Pancreas (tissue), 10 donors: ENCODE measurements at places on chromosomes 1 and 21.
A peak's percentile ranks its signal among the peaks of the same experiment; 100 is the strongest.

GRCh38 chr1:109509176-109510134 lies at the start of gene AMIGO1:
Gene AMIGO1 (minus strand): TSS chr1:109509727. CDS start chr1:109508912, 815 bp downstream.
- H3K36me3 ChIP-seq = no peaks in the 10 kb centered on the region
- H3K4me3 ChIP-seq = peak within 1 kb of the TSS; percentile 81
- no peaks in the 10 kb centered on the region for H3K27me3 ChIP-seq
- peak within 1 kb of the TSS; percentile 17 for H3K27ac ChIP-seq
- no peaks in the 10 kb centered on the region for H3K4me1 ChIP-seq

DNA sequence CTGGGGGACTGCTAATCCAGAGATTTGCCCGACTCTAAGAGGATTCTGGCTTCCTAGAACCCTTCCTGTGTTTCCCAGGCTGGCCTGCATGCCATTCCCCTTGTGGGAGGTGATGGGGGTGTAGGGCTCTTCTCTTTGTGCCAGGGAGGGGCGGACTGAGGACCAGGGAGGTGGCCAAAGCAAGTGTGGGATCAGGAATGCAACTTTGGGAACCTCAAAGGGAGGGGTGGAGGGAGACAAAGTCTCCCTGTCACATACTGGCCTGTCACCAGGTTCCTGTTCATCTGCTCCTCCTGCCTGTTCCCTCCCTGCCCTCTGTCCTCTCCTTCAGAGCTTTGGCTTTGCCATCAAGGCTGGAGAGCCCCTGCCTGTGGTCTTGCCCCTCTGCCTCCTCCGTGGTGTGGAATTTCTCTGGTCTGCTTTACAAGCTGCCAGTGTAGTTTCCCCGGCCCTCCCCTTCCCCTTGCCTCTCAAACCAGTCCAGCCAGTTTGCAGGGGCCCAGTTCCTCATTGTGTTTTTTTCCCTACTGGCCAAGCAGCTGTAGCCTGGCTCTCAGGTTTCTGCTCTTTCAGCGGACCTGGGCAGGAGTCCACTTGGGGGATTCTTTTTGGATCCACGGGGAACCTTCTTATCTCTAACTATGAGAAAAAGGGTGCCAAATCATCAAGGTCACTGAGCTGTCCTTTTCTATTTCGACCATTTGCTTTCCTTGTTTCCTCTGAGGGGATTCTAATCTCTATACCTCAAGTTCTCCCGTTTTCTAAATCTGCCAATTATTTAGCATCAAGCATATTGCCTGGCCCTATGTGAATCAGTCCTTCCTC lies 1.8 kb downstream of the CGN start:
- peak; percentile 90 for DNase-seq
- peaks cover 28% of the 10 kb centered on the region for H3K4me1 ChIP-seq
- peak overlapping the region; percentile 79 for H3K4me3 ChIP-seq

GRCh38 chr1:111598544-111598943 lies 21.0 kb upstream of the RAP1A start:
- DNase-seq = no peak
- H3K4me3 ChIP-seq = no peak overlapping the region
- no peak overlapping the region for H3K27ac ChIP-seq

DNA sequence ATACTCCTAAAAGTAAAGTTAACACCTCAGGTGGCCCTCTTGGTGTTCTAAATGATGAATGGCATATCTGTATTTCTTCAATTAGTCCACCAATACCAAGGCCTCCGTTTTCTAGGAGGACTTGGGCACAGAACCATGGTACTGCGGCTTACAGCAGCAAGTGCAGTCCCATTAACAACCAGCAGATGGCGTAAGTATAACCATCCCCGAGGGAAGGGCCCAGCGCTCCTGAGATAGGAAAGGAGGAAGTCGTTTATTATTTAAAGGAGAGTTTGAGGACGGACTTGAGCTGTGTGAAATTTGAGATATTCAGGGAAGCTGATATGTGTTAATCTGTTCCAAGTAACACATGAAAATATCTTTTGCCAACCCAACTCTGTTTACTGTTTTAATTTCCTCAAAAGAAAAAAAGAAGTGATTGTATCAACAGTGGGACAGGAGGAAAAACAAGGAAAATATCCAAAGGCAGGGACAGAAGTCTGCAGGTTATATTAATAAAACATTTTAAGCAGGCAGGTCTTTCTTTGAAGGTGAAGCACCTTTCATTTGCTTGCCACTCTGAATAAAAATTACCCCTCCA lies 37.7 kb upstream of the KCNJ15 start:
- no peaks in the 10 kb centered on the region for H3K36me3 ChIP-seq
- peaks cover 4% of the 10 kb centered on the region for H3K4me1 ChIP-seq
- peak; percentile 77 for DNase-seq
- no peak overlapping the region for H3K4me3 ChIP-seq

GRCh38 chr1:210448297-210448892 lies 119.7 kb downstream of the HHAT start:
- H3K4me1 ChIP-seq = no peaks in the 10 kb centered on the region
- H3K36me3 ChIP-seq = no peaks in the 10 kb centered on the region
- no peak overlapping the region for H3K4me3 ChIP-seq
- no peak for DNase-seq
- no peaks in the 10 kb centered on the region for H3K27me3 ChIP-seq
- H3K27ac ChIP-seq = no peak overlapping the region

GRCh38 chr21:36863260-36863659 lies 103.2 kb downstream of the HLCS start:
- H3K36me3 ChIP-seq = no peaks in the 10 kb centered on the region
- no peak overlapping the region for H3K27ac ChIP-seq
- no peaks in the 10 kb centered on the region for H3K27me3 ChIP-seq
- no peak overlapping the region for H3K4me3 ChIP-seq
- peaks cover 21% of the 10 kb centered on the region for H3K4me1 ChIP-seq

DNA sequence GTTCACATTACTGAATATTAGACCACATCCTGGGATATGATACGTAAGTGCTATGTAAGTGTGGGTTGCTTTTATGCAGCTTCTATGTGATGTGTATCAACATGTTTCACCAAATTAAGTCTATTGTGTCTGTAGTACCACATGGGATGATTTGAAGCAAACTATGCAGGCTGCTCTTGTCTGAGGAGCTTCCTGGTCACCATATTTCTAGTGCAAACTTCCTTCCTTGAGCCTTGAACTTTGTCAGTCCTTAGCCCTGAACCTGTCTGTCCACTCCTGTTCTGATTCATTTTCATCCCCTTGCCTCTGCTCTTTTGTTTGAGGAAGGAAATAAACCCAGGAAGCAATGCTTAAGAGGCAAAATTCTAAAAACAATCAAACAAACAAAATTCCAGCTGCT lies 117.5 kb upstream of the VANGL1 start:
- H3K27ac ChIP-seq = no peak overlapping the region
- no peaks in the 10 kb centered on the region for H3K4me1 ChIP-seq
- no peak for DNase-seq
- H3K36me3 ChIP-seq = no peaks in the 10 kb centered on the region
- no peaks in the 10 kb centered on the region for H3K27me3 ChIP-seq

- H3K36me3 ChIP-seq = no peaks in the 10 kb centered on the region
- H3K27me3 ChIP-seq = no peaks in the 10 kb centered on the region
- DNase-seq = no peak
- no peak overlapping the region for H3K27ac ChIP-seq
Measured at GRCh38 chr1:210239349-210240111, 6.9 kb downstream of the SERTAD4 start.

DNA sequence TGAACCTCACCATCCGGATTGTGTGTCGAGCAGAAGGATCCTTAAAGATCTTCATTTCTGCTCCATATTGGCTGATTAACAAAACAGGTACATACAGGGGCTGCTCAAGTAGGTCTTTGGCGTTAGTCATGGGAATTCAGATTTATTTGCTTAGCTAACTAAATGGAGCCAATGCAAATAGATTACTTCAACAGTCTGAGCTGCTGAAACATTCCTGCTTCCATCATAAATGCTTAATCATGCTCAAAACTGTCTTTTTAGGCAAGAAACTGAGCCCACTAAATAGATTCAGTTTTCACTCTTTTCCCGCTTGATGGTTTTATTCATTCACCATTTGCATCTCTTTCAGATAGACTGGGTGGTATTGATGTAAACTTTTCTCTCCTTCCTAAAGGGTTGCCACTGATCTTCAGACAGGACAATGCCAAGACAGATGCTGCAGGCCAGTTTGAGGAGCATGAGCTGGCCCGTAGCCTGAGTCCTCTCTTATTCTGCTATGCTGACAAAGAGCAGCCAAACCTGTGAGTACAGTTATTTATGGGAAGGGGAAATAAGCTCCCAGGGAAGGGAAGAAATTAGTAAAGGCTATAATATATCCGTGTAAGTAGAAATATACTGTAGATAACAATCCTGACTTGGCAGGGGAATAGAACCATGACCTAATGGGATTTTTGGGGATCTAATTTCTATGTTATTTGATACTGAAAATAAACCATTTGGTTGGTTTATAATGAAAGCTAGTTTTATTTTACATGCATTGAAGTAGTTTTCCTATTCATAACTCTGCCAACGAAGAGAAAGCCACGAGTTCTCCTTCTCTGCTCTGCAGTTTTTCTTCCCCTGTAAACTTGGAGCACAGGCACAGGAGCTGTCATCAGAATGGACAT lies 126.4 kb downstream of the VPS13D start:
- peaks cover 21% of the 10 kb centered on the region for H3K4me1 ChIP-seq
- no peak for DNase-seq
- H3K4me3 ChIP-seq = no peak overlapping the region
- H3K27me3 ChIP-seq = no peaks in the 10 kb centered on the region
- peak overlapping the region; percentile 82 for H3K27ac ChIP-seq
- H3K36me3 ChIP-seq = peaks cover 10% of the 10 kb centered on the region

- peaks cover 8% of the 10 kb centered on the region for H3K4me1 ChIP-seq
- H3K36me3 ChIP-seq = no peaks in the 10 kb centered on the region
- H3K27me3 ChIP-seq = no peaks in the 10 kb centered on the region
- no peak overlapping the region for H3K4me3 ChIP-seq
Measured at GRCh38 chr1:202516434-202516877, 168.0 kb downstream of the PPP1R12B start.

- no peak for DNase-seq
- no peaks in the 10 kb centered on the region for H3K36me3 ChIP-seq
- H3K4me1 ChIP-seq = no peaks in the 10 kb centered on the region
- H3K27ac ChIP-seq = no peak overlapping the region
Measured at GRCh38 chr1:191901651-191902050, 256.6 kb upstream of the RGS18 start.

- H3K4me1 ChIP-seq = no peaks in the 10 kb centered on the region
- no peak for DNase-seq
- no peaks in the 10 kb centered on the region for H3K27me3 ChIP-seq
- H3K4me3 ChIP-seq = no peak overlapping the region
- no peak overlapping the region for H3K27ac ChIP-seq
Measured at GRCh38 chr1:109020693-109021257, 21.1 kb downstream of the WDR47 start.

DNA sequence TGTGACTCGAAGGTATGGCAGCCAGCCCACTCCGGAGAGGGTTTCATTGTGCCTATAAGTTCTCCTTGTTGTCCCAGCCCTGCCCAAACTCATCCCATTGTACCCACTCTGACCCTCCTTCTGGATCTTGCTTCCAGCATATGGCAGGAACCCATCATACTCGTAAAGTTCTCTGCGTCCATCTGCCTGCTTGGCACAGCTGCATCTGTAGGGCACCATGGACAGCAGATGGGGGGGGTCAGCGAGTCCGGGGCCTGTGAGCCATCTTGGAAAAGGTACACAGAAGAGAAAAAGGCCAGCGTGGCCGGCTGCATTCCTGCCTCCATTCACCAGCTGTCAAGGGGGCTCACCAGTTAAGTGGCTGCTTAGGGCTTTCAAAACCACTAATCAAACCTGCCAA lies 94.9 kb upstream of the IGSF21 start:
- H3K27ac ChIP-seq = no peak overlapping the region
- no peaks in the 10 kb centered on the region for H3K36me3 ChIP-seq
- DNase-seq = no peak

DNA sequence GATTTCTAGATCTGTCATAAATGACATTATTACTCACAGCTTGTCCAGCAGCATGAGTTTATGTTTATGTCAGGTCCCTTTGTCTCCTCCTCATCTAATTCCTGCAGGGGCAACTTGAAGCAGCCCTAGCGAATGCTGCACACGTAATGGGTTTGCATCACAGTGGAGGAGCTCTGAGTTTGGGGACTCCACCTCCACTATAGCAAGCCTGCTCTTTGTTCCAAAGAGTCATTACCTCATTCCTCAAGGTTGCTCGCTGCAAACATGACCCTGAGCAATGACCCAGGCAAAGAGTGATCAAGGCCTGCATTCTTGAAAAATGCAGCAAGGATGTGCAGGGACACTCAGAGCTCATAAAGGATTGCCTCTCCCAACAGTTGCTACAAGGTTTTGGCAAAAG lies 261.9 kb downstream of the HHIPL2 start:
- no peak overlapping the region for H3K27ac ChIP-seq
- no peak for DNase-seq
- no peaks in the 10 kb centered on the region for H3K27me3 ChIP-seq
- H3K36me3 ChIP-seq = no peaks in the 10 kb centered on the region
- H3K4me3 ChIP-seq = no peak overlapping the region

GRCh38 chr1:59504276-59504675 lies 207.4 kb downstream of the FGGY start:
- no peak overlapping the region for H3K4me3 ChIP-seq
- H3K27me3 ChIP-seq = no peaks in the 10 kb centered on the region
- H3K4me1 ChIP-seq = peaks cover 8% of the 10 kb centered on the region
- no peak for DNase-seq
- H3K36me3 ChIP-seq = no peaks in the 10 kb centered on the region

- no peak overlapping the region for H3K4me3 ChIP-seq
- no peak overlapping the region for H3K27ac ChIP-seq
- no peaks in the 10 kb centered on the region for H3K4me1 ChIP-seq
Measured at GRCh38 chr1:24955161-24955560, 25.1 kb upstream of the RUNX3 start.

DNA sequence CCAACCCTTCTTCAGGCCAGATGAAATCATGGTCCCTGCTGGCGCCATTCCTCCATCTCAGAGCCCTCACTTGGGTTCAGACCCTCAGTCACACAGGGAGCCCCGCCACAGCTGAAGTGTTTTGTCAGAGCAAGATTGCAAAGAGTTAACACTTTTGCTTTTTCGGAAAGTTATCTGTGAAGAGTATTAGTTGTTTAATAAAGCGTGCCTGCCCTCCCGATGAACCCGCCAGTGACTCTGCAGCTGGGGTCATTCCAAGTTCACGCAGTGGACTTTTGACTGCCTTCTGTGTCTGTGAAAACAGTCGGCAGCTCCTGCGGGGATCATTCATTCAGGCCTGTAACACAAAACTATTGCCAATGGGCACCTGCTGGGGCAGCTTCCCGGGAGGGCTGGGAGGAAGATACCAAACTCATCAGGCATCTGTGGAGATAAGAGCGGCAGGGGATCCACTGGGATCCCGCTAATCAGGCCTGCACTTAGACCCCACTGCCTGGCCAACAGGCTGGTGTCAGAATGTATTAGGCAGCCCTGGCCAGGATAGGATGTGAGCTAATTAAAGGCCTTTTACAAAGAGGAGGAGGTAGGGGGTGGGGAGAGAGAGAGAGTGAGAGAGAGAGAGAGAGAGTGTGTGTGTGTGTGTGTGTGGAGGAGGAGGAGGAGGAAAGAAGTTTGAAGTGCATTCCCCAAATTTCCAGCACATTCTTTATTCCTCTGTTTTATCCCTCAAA lies 184.5 kb downstream of the DHRS3 start:
- peaks cover 14% of the 10 kb centered on the region for H3K4me1 ChIP-seq
- DNase-seq = peak; percentile 61
- no peak overlapping the region for H3K4me3 ChIP-seq
- H3K27me3 ChIP-seq = no peaks in the 10 kb centered on the region
- no peaks in the 10 kb centered on the region for H3K36me3 ChIP-seq

- H3K27me3 ChIP-seq = no peaks in the 10 kb centered on the region
- DNase-seq = no peak
- no peaks in the 10 kb centered on the region for H3K36me3 ChIP-seq
- peaks cover 11% of the 10 kb centered on the region for H3K4me1 ChIP-seq
Measured at GRCh38 chr1:42266253-42267135, 68.5 kb downstream of the FOXJ3 start.
